ENCODE measurements at places on chromosomes 2 and 18. TPM values are rescaled to one million over a fixed set of nuclear protein-coding genes. Genes with fewer than 3 reads are reported as not detected.

OSBPL6 gene
- total RNA-seq = 6.5 TPM

GPC1 gene
- 191 TPM for total RNA-seq

MTERF4 gene
- total RNA-seq = 25.1 TPM

TIMM21 gene
- 69.7 TPM for total RNA-seq

SLC19A3 gene
- 3.6 TPM for total RNA-seq

OSBPL1A gene
- 9.9 TPM for total RNA-seq

Data from A549 treated with CpdA at 1 μM for 4 hours (cell line).